HEK293T (cell line): ENCODE measurements at places on chromosomes 5 and 9.

DNA sequence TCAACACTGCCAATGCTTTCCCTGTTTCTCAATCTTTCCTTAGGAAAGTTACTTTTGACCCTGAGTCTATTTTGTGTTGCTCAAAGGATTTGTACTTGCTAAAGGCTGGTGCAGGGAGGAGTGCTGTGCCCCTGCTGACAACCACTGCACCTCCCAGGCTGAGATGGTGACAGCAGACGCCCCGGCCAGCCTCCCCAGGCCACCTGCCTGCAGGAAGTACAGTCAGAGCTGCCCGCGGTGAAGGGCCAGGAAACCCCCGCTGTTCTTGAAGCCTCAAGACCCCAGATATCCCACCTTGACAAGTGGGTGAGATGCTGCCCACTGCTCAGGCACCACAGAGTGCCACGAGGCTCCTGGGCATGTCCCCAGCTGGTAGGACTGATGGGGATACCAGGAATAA, 44.2 kb upstream of the CKMT2 start:
- DNase-seq: no peak

DNA sequence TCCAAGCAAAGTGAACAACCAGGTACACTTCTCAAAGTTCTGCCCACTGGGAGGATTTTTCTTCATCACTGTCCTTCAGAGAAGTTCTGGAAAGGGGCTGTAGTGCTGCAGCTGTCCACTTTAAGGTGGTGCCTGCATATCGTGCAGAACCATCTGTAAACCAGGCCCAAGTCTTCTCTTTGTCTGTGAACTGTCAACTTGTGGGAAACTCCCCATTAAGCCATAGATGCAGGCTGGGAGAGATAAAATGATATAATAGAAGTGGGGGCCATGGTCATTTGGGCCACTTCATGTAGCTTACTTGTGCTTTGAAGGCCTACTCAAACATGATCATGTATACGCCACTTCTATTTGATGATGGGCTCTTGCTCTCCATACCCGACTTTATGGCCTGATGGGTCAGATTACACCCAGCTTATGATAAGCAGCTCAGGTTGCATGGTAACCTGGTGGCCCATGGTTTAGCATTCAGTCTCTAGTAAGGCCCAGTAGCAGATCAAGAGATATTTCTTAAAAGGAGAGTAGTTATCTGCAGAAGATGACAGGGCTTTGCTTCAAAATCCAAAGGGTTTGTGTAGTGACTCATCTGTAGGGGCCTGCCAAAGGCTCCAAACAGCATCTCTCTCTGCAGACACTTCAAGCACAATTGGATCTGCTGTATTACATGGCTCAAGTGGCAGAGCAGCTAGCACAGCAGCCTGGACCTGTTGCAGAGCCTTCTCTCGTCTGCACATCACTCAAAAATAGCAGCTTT, 15.7 kb upstream of the BTF3 start:
- no peak for DNase-seq

DNA sequence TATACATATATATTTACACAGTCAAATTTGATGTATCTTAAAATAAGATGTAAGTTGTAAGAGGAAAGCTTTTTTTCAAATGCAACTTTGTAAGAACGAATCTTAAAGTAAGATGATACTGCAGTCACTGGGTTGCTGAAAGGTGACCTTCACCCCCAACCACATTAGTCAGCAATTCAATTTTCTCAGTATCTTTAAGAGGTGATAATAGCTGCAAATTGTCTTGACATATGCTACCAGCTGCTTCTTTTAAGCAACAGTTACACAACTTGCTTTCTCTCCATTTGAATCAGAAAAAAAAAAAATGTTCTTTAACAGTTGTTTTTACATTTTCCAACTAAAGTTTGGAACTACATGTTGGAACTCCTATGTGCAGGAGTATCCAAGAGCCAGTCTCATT, 246.6 kb upstream of the CCNG1 start:
- DNase-seq: no peak

DNA sequence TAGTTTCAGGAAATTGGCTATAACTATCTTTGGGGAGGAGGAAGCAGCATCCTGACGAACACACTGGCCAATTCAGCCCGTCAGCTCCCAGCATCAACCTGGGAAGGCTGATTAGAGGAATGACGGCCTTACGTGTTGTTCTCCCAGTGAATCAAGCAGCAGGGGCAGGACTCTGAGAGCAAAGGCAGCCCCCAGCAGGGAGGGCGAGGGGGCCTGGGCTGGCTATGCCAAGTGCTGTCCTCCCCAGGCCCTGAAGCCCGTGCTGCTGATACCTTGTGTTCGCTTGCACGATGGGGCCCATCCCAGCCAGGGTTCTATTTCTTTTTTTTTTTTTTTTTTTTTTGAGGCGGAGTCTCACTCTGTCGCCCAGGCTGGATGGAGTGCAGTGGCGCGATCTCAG, 254.1 kb downstream of the FSTL4 start:
- DNase-seq: no peak

- DNase-seq: no peak
These were observed 17.9 kb downstream of the SRFBP1 start for GRCh38 chr5:121979691-121980090.

DNA sequence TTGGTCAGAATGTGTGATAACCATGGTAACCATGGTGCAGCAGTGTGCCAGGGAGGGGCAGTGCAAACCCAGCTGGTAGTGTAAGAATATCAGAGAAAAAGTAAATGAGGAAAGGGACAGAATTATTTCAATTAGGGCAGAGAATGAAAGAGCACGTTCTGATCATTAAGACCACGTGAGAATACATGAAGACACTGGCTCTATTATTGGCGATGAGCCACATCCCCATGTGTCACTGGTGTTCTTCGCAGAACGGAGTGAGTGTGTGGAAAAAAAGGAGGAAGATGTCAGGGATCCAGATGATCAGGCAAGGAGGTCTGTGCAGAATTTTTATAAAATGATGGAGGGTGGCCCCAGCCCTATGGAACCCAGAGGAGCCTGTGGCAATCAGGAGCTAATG, 315.5 kb downstream of the SEMA5A start:
- DNase-seq: no peak

- DNase-seq: no peak
These were observed 165.2 kb downstream of the MAPKAP1 start for GRCh38 chr9:125541840-125542243.

DNA sequence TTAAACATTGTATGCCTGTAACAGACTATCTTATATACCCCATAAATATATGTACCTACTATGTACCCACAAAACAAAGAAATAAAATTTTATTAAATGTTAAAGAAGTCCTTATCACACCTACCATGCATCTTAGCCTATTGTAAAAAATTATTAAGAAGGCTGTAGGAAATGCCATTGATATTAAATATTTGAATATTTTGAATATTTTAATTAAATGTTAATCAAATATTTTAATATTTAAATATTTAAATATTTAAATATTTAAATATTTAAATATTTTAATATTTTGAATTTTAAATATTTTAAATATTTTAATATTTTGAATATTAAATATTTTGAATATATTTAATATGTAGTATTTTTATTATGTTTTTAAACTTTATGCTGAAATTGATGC, 331.5 kb upstream of the ATP10B start:
- no peak for DNase-seq

GRCh38 chr9:97617939-97618416, 15.2 kb downstream of the TSTD2 start:
- no peak for DNase-seq

GRCh38 chr5:165015126-165015525, 1509.7 kb downstream of the MAT2B start:
- no peak for DNase-seq

- DNase-seq: no peak
These were observed 89.4 kb downstream of the SH3TC2 start for GRCh38 chr5:148973455-148973854.

DNA sequence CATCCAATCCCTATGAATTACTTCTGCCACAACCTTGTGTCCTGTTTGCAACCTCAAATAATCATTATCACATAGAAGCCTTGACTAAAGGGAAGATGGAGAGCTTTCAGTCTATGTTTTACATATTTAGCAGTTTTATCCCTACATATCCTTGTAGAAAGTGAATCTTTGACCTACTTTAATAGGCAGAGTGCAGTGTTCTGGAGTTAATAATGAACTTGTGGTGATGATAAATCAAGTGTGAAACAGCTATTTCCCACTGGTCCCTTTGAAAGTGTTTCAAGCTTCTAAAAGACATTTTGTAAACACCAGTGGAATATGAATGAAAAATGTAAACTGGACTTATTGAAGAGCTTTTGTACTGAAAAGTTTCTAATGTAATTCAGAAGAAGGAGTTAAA, 406.7 kb downstream of the GABRG2 start:
- DNase-seq: no peak

DNA sequence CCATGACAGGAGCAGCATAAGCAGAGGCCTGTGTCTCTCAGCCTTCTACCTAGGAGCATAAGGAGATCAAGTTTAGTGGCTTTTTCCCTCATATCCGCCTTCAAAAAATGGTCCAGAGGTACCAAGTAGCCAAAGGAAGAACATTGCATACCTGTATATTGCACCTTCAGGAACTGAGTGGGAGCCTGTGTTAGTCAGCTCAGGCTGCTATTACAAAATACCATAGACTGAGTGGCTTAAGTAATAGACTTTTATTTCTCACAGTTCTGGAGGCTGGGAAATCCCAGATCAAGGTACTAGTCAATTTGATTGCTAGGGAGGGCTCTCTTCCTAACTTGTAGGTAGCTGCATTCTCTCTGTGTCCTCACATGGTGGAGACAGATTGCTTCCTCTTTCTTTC, 597.4 kb upstream of the PTGER4 start:
- DNase-seq: no peak

DNA sequence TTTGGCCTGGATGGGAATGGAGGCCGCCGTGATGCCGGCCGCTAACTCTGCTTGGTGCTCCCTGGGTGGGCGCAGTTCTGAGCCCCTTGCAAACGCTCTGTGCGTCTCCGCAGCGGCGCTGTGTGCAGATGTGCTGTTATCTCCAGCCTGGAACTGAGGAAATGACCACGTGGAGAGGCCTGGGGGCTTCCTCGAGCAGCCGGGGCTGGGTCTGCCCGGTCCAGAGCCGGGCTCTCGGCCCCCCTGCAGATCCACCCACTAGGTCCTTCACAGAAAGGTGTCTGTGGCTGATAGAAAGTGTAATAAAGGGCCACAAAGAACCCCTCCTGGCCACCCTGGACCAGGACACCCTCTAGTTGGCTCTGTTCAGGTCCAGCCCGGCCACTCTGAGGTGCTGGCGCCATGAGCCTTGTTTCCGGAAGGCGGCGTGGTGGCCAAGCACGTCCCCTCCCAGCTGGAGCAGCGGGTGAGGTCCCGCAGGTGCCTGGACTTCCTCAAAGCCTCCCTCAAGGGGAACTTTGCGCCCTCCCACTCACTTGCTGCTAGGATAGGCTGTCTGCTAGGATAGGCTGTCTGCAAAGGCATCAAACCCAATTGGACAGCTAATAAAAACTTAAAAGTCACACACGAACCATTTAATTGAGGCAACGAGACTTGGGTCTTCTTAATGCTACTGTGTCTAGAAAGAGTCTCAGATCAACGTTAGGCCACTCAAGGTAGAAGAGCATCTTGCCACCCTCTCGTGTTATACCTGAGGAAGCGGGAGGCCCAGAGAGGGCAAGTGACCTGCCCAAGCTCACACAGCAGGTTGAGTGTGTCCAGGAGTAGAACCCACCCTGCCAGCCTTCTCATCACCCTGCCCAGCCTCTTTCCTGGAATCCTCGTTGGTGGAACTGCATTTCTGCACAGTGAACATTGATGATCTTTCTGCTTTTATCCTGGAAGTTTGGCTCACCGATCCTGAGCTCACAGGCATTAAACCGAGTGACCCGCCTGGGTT, 109.3 kb upstream of the FCN2 start:
- DNase-seq: no peak

DNA sequence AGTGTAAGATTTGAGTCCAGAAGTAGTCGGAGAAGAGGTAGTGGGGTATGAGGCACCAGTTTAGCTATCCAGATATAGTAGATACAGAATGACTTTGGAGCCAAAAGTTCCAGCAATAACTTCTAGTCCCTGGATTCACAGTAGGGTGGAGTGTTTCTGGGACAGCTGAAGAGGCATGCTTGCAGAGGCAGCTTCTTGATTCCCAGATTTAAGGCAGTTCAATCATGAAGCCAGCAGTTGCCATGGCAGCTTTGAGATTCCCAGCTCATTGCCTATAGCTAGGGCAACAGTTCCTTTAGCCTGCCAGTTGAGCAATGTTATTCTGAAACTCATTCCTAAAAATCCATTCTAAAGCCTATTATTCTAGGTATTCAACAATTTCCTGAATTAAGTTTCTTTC, 79.2 kb downstream of the LIX1 start:
- DNase-seq: no peak

- DNase-seq: no peak
These were observed 519.2 kb downstream of the RASEF start for GRCh38 chr9:82543726-82544125.

DNA sequence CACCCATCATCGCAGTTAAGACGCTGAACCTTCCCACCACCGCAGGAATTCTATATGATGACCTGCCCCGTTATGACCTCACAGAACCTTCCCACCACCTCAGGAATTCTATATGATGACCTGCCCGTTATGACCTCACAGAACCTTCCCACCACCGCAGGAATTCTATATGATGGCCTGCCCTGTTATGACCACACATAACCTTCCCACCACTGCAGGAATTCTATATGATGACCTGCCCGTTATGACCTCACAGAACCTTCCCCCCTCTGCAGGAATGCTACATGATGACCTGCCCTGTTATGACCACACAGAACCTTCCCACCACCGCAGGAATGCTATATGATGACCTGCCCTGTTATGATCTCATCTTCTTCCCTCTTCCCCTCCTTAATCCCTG, 64.3 kb downstream of the IRX1 start:
- DNase-seq: no peak

DNA sequence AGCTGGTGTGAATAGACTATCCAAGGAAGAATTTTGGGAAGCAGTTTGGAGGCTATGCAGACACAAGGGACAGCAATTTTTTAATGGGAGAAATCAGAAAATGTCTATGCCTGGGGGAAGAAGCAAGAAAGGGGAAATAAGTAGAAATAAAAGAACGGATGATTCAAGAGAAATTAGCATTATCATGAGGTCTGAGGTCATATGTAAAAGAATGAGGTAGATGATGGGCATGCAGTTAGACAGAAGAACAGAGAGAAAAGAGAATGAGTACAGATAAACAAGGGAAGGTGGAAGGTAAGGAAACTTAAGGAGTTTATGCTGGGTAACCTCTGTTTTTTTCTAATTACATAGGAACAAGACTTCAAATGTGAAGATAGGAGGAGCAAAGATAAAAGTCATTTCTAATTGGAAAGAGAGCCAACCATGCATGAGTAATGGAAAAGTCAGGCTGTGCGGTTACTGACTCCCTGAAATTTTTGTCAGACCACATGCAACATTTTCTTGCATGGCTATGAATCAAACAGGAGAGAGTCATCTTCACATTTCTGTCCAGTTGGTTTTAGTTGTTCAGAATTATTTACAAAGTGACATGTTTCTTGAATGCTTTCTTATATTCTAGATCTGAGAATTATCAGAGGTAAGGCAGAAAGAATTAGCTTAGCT, 101.0 kb upstream of the PIK3R1 start:
- DNase-seq: no peak

- DNase-seq: no peak
These were observed 579.8 kb upstream of the ST8SIA4 start for GRCh38 chr5:101482931-101483330.

GRCh38 chr5:51188001-51188591, 195.2 kb upstream of the ISL1 start:
- DNase-seq: no peak
